Stimulated activated CD8-positive, alpha-beta memory T cell treated with anti-CD3 and anti-CD28 coated beads, Interleukin-4, amount 100 ng/mL, for 1 hour (primary cell): ENCODE measurements at places on chromosomes 6 and 20.
A peak's percentile ranks its signal among the peaks of the same experiment; 100 is the strongest.

DNA sequence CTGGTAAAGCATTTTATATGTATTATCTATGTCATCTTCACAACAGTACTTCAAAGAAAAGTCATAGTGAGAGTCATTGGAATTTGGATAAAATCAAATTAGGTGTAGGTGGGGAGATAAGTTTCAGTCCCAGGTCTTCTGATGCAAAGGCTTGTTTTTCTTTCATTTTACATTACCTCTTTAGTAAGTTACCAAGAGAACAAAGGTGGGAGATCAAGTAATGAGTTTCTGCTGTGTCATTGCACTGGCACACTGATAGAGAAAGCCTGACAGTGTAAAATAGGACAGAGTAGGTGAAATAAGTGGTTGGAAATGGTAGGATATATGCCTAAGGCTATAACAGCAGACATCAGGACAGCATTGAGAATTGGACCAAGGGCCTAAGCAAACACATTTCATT lies 250.4 kb downstream of the NKAIN2 start:
- no peak for DNase-seq

- no peak for DNase-seq
These were observed 139.8 kb downstream of the KHDC1L start for GRCh38 chr6:73085443-73085871.

GRCh38 chr6:7238900-7239589 lies 74.0 kb downstream of the SSR1 start:
- peak; percentile 34 for DNase-seq

GRCh38 chr6:169709293-169709692 lies 7.4 kb downstream of the C6orf120 start:
- no peak for DNase-seq

GRCh38 chr6:119442776-119443184 lies 93.2 kb upstream of the MAN1A1 start:
- DNase-seq: no peak

DNA sequence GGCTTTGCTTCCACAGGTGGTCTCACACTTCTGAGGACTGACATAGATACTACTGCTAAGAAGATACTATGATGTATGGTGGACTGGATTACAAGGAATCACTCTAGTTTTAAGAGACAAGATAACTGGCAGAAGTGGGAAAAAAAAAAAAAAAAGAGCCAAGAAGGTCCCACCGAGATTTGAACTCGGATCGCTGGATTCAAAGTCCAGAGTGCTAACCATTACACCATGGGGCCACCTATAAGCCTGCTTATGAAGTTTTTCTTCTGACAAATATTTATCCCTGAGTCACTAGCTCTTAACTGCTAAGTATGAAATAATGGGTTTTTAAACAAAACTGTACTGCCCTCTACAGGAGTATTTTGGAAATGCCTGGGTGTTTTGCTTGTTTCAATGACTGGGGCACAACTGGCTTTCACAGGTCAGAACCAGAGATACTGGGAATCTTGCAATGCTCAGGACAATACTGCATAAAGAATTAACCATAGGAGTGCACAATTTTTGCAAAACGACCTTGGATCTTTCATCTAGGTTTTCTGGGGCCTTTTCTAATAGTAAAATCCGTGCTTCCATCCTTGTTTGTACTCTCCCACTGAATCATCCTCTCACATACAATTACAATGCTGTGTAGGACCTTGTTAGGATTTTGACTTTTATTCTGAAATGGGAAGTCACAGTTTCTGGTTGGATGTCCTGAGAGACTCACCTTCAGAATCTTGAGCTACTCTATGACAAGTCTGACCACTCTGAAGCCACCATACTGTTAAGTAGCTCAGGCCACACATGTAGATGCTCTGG lies 116.3 kb downstream of the OR2B2 start:
- no peak for DNase-seq

GRCh38 chr6:40996591-40997233 lies 42.3 kb downstream of the UNC5CL start:
- no peak for DNase-seq

DNA sequence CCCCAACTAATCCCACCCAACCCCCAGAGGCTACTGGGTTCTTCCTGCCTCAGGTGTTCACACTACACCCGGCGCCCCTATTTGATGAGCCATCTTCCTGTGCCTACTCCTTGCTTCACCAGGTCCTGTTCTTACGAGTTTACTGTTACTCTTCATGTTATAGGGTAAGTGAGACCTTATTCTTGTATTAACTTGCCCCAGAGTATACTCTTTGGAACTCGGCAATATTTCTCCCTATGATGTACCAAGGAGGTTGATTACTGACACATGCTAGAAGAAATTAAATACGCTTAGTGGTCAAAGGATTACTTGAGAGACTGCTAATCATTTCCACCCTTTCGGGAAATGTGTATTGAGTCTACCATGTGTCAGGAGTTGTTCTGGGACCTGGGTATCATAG lies 8.9 kb downstream of the RING1 start:
- DNase-seq: no peak

GRCh38 chr20:33172781-33173180 lies 4.8 kb downstream of the BPIFA2 start:
- no peak for DNase-seq

GRCh38 chr6:156752666-156753301 lies 24.4 kb upstream of the ARID1B start:
- DNase-seq: no peak

DNA sequence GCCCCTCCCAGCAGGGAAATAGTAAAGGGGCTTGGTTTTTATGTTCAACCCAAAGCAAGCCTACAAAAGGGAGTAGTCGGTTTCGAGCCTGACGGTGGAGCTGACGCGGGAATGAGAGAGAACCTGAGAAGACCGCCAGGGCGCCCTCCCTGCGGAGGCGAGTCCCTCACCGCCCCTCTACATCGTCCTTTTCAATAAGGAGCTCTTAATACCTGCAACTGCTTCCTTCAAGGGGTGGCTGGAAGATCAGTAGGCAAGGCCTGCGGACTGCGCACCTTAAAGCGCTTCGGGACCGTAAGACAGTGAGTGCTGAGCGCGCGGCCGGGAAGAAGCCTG lies 709 bp upstream of the ZNF76 start:
- DNase-seq: peak; percentile 21

DNA sequence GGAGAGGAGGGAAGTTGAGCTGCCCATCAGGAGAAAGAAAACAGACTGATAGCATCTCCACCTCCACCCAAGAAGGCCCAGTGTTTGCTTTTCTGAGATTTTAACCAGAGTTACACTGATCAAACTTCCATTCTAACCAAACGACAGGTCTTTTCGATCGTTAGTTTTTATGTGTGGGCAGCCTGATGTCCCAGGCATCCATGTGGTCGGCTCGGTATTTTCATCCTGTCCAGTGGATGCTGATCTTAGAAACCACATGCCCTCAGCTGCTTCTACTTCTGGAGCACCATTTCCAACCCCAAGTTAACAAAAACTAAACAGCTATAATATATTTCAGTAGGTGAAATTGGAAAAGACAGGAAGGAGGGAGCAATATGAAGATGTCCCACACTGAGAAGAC lies 536.8 kb upstream of the JAG1 start:
- no peak for DNase-seq

DNA sequence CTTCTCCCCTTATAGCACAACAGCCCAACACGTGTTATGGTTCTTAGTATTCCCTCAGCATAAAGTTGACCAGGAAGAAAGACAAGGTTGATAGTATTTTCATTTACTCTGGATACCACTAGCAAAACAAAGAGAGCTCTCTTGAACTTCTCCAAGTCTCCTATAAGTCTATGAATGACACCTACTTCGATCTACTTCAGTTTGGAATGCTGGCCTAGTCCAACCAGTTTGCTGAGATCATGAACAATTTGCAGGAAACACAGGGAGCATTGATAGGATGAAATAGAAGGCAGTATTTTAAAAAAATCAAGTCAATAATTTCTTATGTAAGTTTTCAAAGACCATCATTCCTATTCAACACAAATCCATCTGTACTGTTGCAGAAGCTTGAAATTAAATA lies 93.6 kb downstream of the GJA10 start:
- DNase-seq: no peak

- no peak for DNase-seq
These were observed 9.4 kb upstream of the ARMC12 start for GRCh38 chr6:35727231-35727934.

DNA sequence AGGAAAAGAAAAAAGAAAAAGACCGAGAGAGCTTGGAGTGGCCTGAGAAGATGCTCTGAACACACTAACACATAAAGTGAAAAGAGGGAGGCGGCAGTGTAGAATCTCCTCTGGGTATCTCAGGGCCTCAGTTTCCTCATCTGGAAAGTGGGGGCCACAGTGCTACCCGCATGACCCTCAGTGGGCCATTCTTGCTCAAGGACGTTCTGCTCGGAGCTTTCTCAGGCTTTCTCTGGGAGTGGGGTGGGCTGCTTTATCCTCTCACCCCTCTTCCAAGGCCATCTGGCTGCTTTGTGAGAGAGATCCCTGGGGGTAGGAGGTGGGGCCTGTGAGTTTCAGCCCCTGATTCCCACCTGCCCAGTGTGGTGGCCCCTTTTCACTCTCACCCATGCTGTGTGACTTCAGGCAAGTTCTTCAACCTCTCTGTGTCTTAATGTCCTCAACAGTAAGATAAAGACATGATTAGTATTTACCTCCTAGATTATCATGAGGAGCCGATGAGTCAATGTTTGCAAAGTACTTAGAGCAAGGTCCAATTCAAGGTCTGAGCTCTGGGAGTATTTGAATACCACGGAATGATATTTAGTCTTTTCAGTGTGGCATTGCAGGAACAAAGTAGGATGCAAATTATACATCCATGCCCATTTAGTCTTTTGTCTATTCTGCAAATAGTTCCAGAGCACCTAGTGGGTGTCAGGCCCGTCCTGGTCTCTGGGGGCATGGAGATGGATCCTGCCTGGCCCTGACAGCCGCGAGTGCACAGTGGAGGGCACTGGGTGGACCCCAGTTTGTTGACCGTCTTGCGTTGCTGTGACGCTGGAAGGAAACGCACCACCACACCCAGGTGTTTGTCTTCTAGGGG lies 34.3 kb downstream of the SRC start:
- no peak for DNase-seq

GRCh38 chr20:62739581-62740285 lies 31.1 kb downstream of the NTSR1 start:
- peak; percentile 9 for DNase-seq

DNA sequence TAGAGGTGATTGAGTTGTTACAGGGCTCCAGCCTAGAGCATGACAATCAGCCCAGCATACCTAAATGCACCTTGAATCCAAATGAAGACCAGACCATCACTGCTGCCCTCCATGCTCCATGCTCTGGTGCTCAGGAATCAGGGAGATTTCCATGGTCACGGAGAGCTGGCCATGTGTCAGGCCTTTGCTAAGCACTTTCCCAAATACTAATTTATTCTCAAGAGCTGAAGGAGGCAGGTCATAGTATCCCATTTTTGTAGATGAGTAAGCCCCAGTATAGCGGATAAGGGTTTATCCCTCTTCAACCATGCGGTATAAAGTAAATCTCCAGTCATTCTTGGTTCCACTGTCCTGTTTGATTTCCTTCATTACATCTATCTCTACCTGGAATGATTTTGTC lies 240.8 kb downstream of the TFAP2A start:
- DNase-seq: no peak

- no peak for DNase-seq
These were observed 94.4 kb downstream of the ADGRB3 start for GRCh38 chr6:68729377-68729903.

DNA sequence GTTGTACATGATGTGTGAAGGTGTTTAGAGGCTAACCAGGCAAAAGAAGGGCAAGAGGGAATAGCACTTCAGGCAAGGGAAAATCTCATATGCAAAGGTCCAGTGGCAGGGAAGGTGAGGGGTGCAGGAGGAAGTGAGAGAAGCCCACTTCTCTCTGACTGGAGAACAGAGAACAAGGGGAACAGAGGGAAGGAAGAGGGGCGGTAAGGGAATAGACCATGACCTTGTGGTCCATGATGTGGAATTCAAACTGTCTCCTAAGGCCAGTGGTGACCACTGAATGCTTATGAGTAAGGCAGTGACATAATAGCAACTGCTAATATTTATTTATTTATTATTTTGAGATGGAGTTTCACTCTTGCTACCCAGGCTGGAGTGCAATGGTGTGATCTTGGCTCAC lies 20.6 kb upstream of the SLC9A8 start:
- DNase-seq: no peak

GRCh38 chr6:103895136-103895535 lies 964.6 kb downstream of the HACE1 start:
- DNase-seq: no peak

- DNase-seq: no peak
These were observed 32.8 kb upstream of the HLA-C start for GRCh38 chr6:31304683-31305082.

DNA sequence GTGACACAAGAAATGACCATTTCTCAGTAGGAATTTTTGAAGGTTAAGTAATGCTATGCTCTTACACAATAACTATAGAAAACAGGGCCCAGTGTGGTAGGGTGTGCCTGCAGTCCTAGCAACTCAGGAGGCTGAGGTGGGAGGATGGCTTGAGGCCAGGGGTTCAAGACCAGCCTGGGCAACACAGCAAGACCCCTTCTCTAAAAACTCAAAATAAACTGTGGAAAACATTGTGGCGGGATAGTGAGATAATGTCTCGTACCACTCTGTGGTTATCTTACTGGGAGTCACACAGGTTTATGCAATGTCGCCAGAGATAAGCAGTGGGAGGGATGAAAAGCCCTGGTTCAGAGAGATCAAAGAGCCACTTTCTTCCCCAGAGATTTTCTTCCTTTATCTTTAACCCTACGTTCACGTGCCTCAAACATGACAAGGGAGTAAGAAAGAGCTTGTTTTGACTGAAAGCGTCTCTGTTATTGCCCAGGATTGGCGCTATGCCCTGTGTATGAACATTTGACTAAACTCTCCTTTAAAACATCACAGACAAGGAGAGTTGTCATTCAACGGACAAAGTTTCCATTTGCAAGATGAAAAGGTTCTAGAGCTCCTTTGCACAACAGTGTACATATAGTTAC lies 13.9 kb downstream of the GCM1 start:
- no peak for DNase-seq

GRCh38 chr20:45935416-45936046 lies 1.0 kb downstream of the PCIF1 start:
- DNase-seq: no peak

DNA sequence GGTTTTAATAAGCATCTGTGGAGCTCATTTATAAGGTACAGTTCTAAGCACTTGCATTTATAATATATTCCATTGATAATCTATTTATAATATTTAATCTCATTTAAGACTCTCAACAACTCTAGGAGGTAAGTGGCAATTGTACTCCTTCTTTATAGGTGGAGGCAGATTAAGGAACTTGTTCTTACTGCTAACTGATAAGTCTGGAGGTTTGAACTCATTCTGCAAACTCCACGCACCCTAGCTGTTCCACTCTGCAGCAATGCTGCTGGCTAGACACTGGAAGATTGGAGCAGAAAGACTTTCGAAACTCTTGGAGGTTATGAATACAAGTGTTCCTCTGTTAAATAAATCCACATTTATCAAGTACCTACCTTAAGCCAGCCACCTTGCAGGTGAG lies 793 bp upstream of the HDAC2 start:
- DNase-seq: no peak

GRCh38 chr6:158775832-158776231 lies 43.3 kb downstream of the EZR start:
- no peak for DNase-seq

DNA sequence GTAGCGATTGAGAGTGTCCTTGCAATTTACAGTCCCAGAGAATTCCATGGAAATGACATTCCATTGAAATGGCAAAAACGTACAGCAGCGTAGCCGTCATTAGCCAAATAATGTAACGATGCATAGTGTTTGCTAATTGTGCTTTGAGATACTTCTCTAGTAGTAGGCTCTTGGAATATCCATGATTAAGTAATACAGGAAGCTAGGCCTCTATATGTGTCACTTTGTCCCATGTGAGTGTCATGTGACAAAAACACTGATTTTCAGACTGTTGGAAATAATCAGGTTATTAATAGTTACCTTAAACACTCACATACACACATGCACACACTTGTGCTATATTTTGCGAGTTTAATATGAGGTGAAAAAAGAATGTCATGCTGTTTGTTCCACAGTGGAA lies 35.2 kb downstream of the SLX4IP start:
- DNase-seq: no peak
